ENCODE measurements at places on chromosomes 16 and 17. TPM values are rescaled to one million over a fixed set of nuclear protein-coding genes. Genes with fewer than 3 reads are reported as not detected.

The CACNG4 gene
- polyA plus RNA-seq, result 3.0 TPM

The ABCA10 gene
- 10.7 TPM for polyA plus RNA-seq

GRCh38 chr17:7176841-7177190 is 2.4 kb downstream of the ASGR1 start:
- no peak for DNase-seq

The TMEM204 gene
- 16.7 TPM for polyA plus RNA-seq

GRCh38 chr16:84853534-84853933 is 33.7 kb downstream of the CRISPLD2 start:
- DNase-seq, result no peak

DNA sequence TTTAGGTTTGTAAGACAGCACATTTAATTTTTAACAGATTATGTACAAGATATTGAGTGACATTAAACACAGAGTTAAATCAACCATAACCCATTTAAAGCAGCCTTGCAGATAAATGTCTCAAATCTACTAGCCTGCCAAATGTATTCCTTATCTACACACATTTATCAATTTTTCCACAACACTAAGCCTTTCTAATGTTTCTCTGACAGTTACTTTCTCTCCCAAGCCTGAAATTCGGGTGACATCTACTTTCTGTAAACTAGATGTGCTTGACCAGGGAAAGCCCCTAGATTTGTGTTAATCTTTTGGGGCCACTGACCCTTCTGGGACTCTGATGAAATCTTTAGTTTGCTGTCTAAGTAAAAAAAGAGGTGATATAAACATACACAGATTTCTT is 69.0 kb downstream of the CDH13 start:
- no peak for DNase-seq

The KCNH6 gene
- polyA plus RNA-seq, result 1.5 TPM

DNA sequence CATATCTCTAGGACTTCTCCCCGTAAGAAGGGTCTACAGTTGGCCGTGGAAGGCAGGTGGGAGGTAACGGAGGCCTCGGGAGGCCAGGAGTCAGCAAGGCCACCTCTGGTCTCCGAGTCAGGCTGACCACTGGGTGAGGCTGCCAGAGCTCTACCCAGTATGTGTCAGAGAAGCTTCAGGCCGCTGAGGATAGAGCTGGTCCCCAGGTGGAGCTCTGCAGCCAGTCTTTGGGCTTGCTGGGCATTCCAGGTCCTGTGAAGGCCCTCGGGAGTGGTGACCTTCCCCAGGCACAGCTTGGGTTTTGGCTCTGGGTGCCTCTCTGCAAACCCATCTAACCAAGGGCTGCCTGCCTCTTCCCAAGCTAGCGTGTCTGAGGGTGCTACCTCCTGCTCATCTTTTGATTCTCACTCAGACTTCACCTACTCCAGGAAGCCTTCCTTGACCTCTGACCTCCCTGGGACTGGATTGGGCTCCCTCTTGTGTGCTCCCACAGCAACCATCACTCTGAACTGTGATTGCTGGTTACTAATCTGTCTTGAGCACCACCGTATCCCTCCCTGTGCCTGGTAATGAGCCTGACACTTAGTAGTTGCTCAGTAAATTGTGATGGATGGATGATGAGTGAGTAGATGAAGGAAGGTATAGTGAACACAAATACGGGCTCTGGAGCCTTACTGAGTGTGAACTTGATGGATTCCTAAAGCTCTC is 22.3 kb downstream of the RHBDL3 start:
- DNase-seq, result no peak

DNA sequence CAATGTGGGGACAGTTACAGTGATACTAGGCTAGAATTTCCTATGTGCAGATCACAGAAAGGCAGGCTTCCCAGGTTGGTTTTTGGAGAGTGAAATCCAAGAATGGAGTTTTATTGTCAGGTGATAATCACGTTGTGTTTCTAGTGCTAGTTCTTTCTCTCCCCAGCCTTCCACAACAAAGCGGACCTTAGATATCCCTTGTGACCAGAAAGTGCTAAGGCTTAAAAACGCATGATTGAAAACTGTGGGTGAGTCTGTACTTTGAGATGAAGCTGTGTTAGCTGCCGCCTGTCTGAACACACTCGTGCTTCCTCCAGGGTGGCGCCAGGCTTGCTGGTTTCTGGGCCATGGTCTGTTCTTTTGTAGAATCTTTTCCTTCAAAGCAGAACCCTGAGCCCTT is 52.1 kb downstream of the BANP start:
- peak; percentile 34 for DNase-seq

Data from left lung (tissue), 14 donors.